NB4 (cell line): ENCODE measurements at places on chromosomes 2 and 18.

GRCh38 chr2:106059416-106060065 is 134.6 kb downstream of the UXS1 start:
- no peak for DNase-seq

- DNase-seq: no peak
Observed at GRCh38 chr2:85430752-85431569, 12.4 kb downstream of the SH2D6 start.

GRCh38 chr2:55947752-55948151 is 24.2 kb upstream of the EFEMP1 start:
- DNase-seq: no peak

GRCh38 chr18:54284535-54284934 is 15.2 kb downstream of the POLI start:
- DNase-seq: no peak

DNA sequence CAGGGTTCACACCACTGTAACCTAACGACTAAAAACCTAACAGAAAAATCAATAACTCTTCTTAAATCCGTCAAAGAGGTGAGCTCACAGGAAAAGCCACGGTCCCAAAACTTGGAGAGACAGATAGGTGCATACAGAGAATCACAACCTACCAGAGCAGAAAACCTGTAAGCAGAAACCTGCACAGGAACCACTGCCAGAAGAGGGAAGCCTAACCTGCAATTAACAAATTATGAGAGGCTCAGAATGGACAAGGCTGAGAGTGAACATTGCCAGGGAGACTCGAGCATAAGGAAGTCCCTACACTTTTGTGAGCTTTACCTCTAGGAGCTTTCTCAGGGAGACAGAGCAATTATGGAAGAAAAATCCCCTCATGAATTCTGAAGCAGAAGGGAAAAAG is 156.2 kb upstream of the NETO1 start:
- no peak for DNase-seq

- no peak for DNase-seq
Observed at GRCh38 chr2:32237488-32237887, 27.2 kb downstream of the NLRC4 start.
